ENCODE measurements at places on chromosomes 13 and 19.

DNA sequence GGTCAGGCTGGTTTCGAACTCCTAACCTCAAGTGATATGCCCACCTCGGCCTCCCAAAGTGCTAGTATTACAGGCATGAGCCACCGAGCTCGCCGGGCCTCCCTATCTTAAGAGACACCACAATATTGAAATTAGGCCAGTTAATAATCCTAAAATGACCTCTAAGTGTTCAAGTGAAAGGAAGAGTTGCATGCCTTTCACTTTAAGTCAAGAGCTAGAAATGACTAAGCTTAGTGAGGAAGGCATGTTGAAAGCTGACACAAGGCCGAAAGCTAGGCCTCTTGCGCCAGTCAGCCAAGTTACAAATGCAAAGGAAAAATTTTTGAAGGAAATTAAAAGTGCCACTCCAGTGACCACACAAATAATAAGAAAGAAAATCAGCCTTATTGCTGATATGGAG is 144.5 kb upstream of the FNDC3A start:
- no peak for DNase-seq

DNA sequence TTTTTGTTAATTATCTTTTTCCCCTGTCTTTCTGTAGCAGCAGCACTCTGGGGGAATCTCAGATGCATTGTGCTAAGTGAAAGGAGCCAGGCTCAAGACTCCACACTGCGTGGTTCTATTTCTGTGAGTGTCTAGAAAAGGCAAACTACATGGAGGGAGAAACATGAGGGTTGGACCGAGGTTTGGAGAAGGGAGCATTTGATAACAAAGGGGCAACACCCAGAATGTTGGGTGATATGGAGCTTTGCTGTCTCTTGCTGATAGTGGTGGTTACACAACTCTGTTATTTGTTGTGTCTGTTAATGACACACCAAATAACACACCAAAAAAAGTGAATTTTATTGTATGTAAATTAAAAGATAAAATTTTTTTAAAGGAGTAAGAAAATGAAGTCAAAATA is 107.8 kb downstream of the COL4A2 start:
- no peak for DNase-seq

DNA sequence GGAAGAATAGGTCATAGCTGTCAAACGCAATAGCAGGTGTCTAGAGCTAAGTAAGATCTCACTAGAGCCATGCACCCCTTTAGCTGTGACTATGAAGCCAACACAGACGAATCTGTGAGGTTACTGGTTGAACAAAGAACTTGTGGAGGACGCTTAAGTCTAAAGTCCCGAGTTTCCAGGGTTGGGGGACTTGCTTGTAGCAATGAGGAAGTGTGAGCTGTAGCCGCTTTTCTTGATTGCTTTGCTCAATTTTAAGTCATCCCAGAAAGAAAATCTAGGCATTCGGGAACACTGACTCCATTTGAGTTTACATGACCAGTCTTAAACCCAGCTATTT is 1.6 kb downstream of the GPC5 start:
- no peak for DNase-seq

DNA sequence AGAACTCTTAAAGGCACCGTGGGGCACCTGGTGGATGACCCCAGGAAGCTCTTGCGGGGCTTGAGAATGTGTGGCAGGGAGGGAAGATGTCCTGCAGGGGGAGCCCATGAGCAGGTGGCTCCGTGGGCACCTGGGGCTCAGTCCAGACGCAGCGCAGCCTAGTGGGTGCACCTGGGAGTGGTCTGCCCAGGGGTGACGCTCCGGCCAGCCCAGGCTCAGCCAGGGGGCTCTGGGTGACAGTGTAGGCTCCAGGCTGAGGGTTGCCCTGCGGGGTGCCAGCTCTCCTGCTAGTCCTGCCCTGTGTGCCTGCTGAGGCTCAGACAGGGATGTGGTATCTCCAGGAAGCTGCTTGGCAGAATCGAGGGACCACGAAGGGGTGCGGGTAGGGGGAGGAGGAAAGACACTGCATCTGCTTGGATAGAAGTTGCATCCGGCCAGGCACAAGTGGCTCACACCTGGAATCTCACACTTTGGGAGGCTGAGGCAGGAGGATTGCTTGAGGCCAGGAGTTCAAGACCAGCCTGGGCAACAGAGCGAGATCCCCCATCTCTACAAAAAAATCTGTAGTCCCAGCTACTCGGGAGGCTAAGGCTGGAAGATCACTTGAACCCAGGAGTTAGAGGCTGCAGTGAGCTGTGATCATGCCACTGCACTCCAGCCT is 15.0 kb upstream of the PGLS start:
- peak; percentile 68 for DNase-seq

DNA sequence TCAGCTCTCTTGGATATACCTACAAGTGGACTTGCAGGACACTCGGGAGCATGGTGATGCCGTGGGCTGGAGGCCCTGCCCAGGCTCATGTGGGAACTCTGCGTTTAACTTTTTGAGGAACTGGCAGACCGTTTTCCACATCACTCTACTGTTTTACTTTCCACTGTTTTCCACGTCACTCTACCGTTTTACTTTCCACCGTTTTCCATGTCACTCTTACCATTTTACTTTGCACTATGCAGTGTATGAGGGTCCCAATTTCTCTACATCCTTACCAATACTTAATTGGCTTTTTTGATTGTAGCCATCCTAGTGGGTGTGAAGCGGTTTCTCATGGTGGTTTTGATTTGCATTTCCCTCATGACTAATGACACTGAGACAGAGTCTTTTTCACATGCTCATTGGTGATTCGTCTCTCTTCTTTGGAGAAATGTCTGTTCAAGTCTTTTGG is 40.5 kb downstream of the GATAD2A start:
- DNase-seq: no peak

DNA sequence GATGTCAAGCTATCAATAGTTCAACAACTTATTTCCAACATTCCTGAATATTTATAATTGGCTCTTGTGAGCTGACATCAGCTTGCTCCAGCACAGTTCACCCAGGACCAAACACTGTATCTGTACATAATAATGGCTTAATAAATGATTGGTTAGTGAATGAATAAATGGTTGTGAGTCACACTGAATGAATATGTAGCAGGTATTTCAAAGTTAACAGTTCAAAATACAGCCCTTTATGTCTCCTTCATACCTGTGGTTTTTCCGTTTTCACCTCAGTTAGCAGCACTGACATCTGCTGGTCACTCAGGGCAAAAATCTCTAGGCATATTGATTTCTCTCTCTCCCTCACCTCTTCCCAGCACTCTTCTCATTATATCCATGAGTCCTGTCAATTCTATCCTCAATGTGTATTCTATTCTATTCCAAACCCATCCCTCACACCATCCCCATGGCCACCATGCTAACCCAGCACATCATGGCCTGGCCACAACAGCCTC is 76.3 kb downstream of the PEG3 start:
- no peak for DNase-seq

- DNase-seq: no peak
These were observed 46.8 kb downstream of the COG3 start for GRCh38 chr13:45511310-45512097.

- DNase-seq: no peak
These were observed 774.8 kb downstream of the GPC5 start for GRCh38 chr13:92173254-92173653.

DNA sequence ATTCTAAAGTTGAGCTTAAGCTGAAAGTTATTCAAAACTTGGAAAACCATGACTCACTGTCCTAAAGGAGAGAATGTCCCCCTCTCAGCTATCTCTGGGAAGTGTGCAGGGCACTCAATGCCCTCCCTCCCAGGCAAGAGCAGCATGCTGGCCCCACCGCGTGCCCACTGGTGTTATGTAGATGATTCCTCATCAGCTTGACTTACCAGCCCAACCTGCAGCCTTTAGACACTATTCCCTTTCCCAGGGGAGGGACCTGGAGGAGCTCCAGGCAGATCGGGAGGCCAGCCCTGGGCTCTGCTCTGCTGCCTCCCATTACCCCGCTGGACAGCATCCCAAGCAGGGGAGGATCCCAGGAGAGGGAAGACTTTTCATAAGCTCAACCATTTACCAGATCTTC is 124.6 kb downstream of the FGF14 start:
- no peak for DNase-seq

- no peak for DNase-seq
These were observed 17.5 kb downstream of the KLF2 start for GRCh38 chr19:16342002-16342715.

GRCh38 chr19:2415281-2415972 is 12.0 kb downstream of the TIMM13 start:
- no peak for DNase-seq

DNA sequence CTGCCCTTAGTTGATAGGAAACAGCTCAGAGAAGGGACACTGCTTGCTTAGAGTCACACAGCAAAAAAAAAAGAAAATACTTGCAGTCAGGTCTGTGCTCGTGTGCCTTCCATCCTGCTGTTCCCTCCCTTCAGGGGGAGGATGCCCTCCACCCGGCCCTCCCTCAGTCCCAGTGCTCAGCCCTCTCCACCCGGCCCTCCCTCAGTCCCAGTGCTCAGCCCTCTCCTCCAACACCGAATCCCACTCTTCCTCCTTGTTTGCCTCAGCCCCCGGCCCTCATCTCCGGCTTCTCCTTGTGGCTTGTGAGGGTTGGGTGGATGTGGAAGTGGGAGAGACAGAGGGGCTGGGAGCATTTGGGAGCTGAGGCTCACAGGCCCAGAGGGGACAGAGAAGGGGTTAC is 5.8 kb downstream of the TFPT start:
- DNase-seq: no peak

GRCh38 chr19:13844130-13844631 is 32.8 kb upstream of the NANOS3 start:
- DNase-seq: no peak

DNA sequence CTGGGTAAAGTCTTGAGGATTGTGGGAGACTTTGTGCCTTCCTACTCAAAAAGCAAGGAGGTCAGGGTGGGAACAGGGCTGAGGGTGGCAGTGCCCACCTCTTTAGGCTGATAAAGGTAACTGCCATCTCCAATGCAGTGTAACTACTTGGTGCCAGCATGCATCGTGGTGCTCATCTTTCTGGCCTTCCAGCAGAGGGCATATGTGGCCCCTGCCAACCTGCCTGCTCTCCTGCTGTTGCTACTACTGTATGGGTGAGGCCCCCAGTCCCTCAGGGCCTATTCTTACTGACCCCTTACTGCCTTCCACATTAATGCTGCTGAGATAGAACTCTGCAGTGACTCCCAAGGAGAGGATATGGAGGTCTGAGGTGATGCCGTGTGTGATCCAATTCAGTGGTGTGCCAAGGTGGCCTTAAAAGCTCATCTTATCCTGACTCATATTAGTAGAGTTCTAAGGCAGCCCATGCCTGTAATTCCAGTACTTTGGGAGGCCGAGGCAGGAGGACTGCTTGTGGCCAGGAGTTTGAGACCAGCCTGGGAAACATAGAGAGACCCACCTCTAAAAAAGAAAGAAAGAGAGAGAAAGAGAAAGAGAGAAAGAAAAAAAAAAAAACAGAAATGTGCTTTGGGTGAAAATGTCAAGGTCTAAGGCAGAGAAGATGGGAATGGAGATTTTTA is 9.7 kb upstream of the ARHGAP45 start:
- no peak for DNase-seq

GRCh38 chr13:19633479-19634255 is at the start of gene MPHOSPH8:
MPHOSPH8 (plus strand) TSS chr13:19633659; CDS start chr13:19633749, 90 bp downstream.
- peak; percentile 89 for DNase-seq

- no peak for DNase-seq
These were observed 147.2 kb upstream of the KLHL1 start for GRCh38 chr13:70255406-70255991.

- DNase-seq: no peak
These were observed 892.3 kb downstream of the OLFM4 start for GRCh38 chr13:53920916-53921315.

- no peak for DNase-seq
These were observed 92.8 kb upstream of the RAP2A start for GRCh38 chr13:97341135-97341534.

DNA sequence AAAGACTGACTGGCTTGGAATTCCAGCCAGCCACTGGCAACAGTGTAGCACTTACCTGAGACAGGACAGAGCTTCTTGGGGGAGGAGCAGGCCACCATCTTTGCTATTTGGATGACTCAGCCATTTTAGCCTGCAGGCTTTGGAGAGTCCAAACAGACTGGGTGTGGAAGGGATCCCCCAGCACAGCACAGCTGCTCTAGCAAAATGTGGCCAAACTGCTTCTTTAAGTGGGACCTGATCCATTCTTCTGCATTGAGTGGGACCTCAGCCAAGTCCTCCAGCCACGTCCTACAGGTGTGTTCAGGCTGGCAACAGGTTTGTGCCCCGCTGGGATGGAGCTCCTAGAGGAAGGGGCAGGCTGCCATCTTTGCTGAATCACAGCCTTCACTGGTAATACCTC is 80.0 kb downstream of the NDFIP2 start:
- no peak for DNase-seq

- no peak for DNase-seq
These were observed 33.9 kb downstream of the GPR12 start for GRCh38 chr13:26726684-26727083.

DNA sequence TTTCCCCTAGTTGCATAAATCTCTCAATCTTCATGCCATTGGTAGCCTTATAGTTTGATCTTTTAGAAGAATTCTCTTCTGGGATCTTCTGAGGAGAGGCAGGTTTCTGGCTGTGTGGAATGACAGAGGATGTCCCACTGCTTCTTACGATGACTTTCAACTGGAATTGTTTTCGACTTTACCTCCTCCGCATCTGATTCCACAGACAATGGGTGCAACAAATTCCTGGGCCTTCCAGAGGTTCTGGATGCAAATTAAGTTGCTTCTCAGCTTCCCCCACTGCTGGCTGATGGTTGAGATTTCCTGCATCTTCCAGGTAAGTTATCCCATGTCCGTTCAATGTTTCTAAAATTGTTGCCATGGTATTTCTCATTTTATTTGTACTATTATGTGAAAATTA is 142.3 kb upstream of the TSC22D1 start:
- DNase-seq: no peak

- no peak for DNase-seq
These were observed 42.7 kb downstream of the ING1 start for GRCh38 chr13:110756219-110756631.

GRCh38 chr19:53102206-53102755 is 941 bp downstream of the ZNF160 start:
- no peak for DNase-seq

GRCh38 chr13:74035896-74036295 is 98.3 kb downstream of the KLF12 start:
- DNase-seq: no peak

GRCh38 chr13:46012404-46012803 is 40.1 kb downstream of the ZC3H13 start:
- no peak for DNase-seq

- no peak for DNase-seq
These were observed 213.0 kb downstream of the FOXO1 start for GRCh38 chr13:40453351-40454021.

GRCh38 chr19:16328824-16329482 is 4.3 kb downstream of the KLF2 start:
- no peak for DNase-seq

DNA sequence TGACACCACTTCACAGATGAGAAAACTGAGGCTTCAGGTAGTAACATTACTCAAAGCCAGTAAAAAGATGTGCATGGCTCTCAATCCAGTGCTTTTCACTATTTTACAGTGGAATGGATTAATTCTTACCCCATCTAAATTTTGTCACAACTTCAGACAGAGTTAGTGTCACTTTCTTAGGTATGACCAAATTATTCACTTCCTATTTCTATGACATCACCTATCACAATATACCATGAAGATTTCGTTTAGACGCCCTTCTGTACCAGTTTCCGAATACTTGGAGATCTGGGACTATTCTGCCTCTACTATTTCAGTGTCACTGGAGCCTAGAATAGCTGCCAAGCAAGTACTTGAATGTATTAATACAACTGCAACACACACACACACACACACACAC is 437.5 kb downstream of the KLF12 start:
- DNase-seq: no peak

All from activated T-helper 1 cell treated with anti-CD3 and anti-CD28 coated beads, Interleukin-2, amount 50 U/mL, for 16 hours (primary cell).